ENCODE measurements at places on chromosomes 4 and X.
A peak's percentile ranks its signal among the peaks of the same experiment; 100 is the strongest.

DNA sequence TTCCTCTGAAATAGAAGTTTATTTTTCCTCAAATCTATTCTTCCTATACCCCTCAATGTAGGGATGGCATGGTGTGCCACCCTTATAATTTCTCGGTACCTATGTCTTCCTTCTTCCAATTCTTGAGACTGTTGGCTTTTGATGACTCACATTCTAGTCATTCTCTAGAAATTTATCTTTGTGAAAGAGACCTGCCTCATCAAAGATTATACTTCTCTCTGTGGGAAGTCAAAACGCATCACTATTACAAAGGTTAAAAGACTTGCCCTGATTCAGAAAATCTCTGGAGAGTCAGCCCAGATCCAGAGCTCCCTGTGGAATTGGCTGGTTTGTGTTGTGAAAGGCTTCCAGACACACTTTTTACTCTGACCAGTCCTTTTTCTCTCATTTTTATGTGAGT is 65.9 kb upstream of the FSTL5 start:
- no peak for DNase-seq

DNA sequence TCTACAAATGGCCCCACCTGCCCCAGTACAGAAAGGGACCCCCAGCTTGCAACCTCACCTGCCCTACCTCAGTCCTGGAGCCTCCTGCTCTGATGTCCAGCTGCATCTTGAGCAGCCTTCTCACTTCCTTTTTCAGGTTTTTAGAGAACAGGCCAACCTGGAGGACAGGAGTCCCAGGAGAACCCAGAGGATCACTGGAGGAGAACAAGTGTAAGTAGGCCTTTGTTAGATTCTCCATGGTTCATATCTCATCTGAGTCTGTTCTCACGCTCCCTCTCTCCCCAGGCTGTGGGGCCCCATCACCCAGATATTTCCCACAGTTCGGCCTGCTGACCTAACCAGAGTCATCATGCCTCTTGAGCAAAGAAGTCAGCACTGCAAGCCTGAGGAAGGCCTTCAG is 3.6 kb downstream of the MAGEA11 start:
- no peak for DNase-seq

DNA sequence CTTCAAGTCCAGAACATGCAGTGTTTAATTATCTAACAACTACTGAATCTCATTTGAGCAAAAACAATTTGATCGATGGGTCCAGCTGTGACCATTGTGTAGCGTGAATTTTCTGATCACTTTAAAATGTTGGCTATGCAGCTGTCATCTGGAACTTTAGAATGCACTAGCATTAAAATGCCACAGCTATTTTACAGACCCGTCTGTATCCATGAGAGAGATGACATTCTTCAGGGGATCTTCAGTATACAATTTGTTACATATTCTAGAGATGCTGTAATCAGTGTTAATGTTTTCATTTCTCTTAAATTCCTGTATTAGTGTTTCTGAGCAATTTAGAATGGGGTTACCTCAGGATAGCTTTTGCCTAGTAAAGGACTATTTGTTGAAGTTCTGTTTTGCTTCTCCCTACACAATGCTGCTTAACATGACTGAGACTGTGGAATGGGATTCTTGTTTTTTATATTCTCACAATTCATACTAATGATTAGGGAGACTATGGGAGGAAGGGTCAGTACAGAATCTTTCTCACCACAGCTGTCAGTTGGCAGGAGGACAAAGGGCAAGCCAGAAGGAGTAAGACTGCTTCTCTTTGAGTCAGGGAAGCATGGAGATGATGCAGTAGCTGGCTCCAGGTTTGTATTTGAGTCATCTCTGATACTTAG is 13.2 kb upstream of the CTSO start:
- no peak for DNase-seq

DNA sequence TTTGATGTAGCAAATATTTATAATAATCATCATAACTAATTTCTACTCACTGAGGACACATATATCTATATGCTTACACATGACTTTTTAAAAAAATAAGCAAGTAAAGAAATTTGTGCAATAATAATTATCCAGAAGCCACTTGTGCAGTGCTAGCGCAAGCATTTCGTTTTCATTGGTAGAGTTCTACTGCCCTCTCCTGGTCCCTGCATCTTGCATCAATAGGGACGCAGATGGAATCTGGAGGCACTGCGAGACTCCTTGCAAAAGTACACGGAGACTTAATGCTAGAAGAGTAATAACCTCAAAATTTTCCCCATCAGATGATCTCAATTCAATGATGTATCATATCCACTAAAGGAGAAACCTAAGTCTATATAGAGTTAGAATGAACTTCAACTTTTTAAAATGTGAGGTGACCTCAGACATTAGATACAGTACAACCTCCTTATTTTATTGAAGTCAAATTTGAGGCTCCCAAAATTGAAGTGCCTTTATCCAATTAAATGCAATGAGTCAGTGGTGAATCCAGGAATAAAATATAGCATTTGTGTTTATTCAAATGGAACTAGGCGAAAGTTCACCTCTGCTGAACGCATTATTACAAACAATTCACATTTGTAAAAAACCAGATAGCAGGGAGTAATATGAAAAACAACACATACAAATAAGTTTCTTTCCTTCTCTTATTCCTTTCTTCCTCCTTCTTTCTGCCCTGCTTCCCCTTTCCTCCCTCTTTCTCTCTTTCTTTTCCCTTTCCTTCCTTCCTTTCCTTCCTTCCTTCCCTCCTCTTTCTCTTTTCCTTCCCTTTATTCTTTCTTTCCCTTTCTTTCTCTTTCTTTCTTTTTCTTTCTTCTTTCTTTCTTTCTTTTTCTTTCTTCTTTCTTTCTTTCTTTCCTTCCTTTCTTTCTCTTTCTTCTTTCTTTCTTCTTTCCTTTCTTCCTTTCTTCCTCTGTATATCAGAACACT is 450.0 kb downstream of the ANKRD50 start:
- peak; percentile 65 for DNase-seq

DNA sequence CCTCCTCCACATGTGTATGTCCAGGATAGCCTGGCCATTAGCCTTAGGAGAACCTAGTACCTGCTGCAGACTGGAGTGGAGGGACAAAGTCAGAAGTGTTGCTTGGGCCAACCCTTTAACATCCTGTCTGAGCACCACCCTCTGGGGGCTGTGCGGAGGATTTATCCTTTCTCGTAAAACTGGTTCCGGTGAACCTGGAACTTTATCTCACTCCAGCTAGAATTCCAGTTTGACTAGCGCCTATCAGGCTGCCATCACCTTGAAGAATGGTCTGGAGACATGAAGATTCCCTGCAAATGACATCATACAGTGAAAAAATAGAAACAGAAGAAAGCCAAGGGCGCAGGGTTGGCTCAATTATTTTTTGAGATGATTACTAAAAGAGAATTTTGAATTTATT is 4.0 kb downstream of the TCEAL8 start:
- no peak for DNase-seq

DNA sequence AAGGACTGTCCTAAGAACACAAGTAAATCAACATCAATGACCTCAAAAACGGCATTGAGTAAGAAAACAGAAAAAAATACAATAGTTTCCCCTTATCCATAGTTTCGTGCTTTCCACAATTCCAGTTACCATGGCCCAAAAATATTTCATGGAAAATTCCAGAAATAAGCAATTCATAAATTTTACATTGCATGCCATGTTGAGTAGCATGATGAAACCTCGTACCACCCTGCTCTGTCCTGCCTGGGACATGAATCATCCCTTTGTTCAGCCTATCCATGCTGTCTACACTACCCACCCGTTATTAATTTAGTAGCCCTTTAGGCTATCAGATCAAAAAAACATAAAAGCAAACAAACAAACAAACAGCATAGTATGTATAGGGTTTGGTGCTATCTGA is 51.1 kb downstream of the KLF3 start:
- no peak for DNase-seq

GRCh38 chrX:103734125-103734760 is 23.5 kb downstream of the TMEM31 start:
- no peak for DNase-seq

DNA sequence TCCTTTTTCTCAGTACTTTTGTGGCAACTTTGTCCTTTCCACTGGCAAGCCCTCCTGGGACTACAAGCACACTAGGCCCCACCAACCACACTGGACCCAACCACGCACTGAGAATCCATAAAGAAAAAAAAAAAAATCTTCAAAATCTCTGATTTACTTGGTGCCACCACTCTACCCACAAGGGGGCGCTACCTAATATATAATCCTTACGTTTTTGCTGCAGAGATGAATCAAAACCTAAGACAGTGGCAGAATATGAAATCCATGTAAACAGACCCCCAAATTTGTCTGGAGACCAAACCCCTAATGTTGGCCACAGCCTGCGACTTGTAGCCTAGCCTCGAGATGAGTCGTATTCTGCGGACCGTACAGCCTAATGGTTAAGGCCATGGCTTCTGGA is 63.5 kb upstream of the ARHGAP36 start:
- DNase-seq = no peak

GRCh38 chrX:17737710-17737985 is 355 bp downstream of the SCML1 start:
- DNase-seq = no peak

- no peak for DNase-seq
Observed at GRCh38 chrX:17567187-17567586, 170.1 kb upstream of the SCML1 start.

- no peak for DNase-seq
Observed at GRCh38 chr4:10007793-10008608, 13.3 kb downstream of the SLC2A9 start.

- DNase-seq = no peak
Observed at GRCh38 chr4:87895964-87896621, 63.3 kb downstream of the MEPE start.

- DNase-seq = no peak
Observed at GRCh38 chr4:114137984-114138383, 158.5 kb upstream of the ARSJ start.

DNA sequence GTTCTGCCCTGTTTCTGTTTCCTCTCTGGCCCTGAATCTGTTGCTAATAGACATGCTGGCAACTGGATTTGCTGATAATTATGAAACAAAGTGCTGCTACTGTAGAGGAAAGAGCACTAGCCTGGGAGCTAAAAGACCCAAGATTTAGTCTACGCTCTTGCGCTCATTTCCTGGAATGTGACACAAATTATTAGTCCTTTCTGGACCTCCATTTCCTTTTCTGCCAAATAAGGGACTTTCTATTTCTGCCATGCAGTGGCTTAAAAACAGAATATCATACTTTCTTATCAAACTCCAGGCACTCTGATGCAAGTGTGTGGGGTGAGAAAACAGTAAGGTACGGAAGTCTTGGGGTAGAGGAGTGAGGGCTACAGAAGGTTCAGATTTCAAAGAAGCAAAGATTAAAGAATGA is 48.3 kb upstream of the GPR174 start:
- DNase-seq = no peak

DNA sequence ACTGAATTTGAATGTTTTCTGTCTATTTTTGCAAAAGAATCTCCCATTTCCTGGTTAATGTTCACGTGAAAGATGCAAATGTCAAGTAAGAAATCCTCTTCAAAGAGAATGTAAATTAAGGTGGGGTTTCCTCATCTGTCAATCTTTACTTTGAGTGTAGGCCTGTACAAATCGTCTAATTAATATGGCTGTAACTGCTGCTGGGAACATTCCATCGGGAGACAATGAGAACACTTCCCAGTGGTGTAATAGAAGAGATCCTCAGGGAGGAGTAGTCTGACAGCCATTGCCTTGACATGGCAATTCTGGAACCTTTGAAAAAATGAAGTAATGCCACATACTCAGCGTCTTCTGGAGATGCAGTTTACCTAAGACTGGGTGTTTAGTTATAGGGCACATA is 3.7 kb downstream of the EREG start:
- DNase-seq = no peak

DNA sequence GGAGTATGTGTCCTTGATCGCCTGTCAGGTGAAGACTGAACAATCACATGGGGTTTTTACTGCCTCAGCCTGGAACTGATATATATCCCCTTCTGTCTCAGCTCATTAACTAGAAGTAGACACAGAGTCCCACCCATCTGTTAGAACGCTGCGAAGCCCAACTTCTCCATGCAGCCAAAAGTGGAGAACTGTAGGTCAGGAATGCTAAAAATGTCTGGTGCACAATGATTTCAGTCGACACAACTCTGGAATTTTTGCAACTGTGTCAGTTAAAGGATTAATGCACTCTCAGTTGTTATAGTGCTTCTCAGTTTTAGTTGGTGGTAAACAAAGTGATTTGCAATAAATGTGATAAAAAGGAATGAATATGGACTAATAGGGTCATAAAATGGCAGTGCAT is 287.2 kb downstream of the INPP4B start:
- no peak for DNase-seq

GRCh38 chrX:17967888-17968287 is 106.8 kb upstream of the RAI2 start:
- DNase-seq = no peak

- DNase-seq = no peak
Observed at GRCh38 chr4:87420276-87420830, 2.0 kb upstream of the NUDT9 start.

DNA sequence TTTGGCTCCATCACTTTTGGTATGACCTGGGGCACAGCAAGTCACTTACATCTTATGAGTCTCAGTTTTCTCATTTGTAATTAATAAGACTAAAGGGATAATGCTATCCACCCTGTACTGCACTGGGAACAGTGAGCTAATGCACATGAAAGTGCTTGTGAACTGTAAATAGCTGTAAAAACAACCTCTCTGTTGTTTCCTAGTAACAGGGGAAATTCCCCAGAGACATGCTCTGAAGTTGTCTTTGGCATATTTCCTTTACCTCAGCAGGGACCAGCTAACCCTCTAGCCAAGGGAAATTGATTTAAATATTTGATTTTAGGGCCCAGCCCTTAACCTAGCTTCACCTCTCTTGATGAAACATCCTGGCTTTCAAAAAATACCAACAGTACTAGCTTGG is 6.1 kb upstream of the CYSLTR1 start:
- DNase-seq = no peak

- DNase-seq = no peak
Observed at GRCh38 chr4:3748136-3748898, 17.9 kb upstream of the ADRA2C start.

DNA sequence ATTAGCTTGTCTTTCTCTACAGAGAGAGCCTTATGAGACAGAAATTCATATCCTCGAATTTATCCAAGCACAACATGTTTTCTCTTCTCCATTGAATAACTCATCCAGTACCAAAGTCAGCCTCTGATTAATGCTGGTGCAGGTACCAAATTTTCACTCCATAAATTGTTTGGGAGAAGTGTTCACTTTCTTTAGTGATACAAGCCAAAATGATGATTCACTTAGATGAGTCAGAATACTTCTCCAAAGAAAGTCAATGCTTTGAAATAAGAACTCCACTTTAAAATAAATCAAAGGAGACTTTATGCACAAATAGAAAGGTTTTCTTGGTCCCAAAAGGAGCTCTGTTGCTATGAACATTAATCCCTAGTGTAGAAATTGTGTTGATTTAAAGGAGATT is 60.2 kb downstream of the MAOB start:
- DNase-seq = no peak

- no peak for DNase-seq
Observed at GRCh38 chr4:34196375-34196774, 2047.9 kb downstream of the ARAP2 start.

All from right cardiac atrium (tissue), 5 donors.